ENCODE measurements at places on chromosomes 3 and 15.

- DNase-seq, result no peak
These were observed 201.4 kb downstream of the SSR3 start for GRCh38 chr3:156353563-156353962.

DNA sequence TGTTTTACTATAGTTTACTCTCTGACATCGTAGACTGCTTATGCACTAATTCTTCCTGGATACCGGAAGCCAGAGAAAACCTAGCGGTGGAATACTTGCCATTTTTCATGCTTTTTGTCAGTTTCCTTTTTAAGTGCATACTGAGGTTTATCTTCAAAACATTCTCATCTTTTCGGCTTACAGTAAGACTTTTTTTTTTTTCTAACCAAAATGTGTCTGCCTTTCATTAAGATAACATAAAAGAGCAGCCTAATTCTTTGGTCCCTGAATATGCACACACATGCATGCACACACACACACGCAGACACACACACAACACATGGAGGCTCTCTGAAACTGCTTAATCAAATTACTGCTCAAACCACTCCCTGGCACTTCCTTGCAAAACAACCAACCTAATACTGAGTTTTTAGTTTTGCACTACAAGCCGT is 1.3 kb downstream of the ZNF445 start:
- DNase-seq, result no peak

- no peak for DNase-seq
These were observed 16.3 kb downstream of the SLC9A9 start for GRCh38 chr3:143831994-143832393.

- no peak for DNase-seq
These were observed 36.7 kb upstream of the SLC7A14 start for GRCh38 chr3:170622369-170623159.

DNA sequence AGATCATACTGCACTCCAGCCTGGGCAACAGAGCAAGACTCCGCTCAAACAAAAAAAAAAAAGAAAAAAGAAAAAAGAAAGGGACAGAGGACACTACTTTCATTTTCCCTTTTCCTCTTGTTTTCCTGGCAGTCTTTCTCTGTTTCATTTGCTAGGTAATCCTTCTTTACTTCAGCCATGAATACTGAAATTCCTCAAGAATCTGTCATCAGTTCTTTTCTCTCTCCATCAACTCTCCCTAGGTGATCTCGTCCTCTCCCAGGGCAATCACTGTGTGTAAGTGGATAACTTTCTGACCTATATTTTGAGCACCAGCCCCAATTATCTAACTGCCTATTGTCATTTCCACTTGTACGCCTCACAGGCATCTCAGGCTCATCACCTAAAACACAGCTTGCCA is 51.5 kb downstream of the TTC23 start:
- DNase-seq, result no peak

DNA sequence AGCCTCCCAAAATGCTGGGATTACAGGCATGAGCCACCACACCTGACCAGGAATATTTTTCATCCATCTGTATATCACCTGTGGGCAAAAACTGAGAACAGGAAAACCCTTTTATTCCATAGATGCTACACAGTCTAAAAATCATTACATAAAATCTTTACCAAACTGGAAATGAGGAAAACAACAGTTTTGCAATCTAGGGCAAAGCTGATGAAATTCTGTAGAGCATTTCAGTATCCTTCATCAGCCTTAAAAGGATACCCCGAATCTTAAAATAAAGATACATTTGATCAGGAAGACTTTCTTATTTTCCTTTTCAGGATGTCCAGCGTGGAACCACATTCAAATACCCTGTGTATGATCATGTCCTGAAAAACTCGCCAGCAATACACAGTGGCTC is 7.1 kb downstream of the SIAH2 start:
- no peak for DNase-seq

GRCh38 chr3:185207481-185207880 is 46.4 kb downstream of the EHHADH start:
- no peak for DNase-seq

- DNase-seq, result no peak
These were observed 12.1 kb downstream of the B4GALT4 start for GRCh38 chr3:119228373-119229145.

DNA sequence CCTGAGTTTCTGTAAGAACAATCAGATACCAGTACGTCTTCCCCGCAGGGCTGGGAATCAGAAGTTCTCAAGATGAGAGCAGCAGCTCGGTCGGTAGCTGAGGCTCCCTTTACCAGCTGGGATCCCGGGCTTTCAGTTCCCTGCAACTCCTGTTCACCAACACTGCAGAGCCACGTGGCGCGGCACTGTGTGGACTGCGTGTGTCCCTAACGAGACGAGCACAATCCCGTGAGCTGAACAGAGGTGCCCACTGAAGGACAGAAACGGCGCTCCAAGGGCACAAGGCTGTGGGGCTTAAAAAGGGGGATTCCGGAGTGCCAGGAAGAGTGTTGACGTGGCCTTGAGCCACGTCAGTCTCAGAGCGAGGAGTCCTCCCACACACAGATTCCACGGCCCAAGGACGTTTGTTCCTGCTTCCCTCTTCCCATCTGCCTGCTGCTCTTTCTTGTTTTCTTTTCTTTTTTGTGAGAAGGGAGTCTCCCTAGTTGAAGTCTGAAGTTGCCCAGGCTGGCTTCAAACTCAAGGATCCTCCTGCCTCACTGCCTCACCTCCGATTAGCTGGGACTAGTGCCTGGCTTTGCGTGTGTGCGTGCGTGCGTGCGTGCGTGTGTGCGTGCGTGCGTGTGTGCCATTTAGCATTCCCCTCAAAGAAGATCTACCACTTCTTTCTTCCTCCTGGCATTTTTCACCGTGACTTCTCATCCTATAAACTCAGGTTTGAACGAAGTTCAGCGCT is 37.1 kb upstream of the RPL35A start:
- no peak for DNase-seq

DNA sequence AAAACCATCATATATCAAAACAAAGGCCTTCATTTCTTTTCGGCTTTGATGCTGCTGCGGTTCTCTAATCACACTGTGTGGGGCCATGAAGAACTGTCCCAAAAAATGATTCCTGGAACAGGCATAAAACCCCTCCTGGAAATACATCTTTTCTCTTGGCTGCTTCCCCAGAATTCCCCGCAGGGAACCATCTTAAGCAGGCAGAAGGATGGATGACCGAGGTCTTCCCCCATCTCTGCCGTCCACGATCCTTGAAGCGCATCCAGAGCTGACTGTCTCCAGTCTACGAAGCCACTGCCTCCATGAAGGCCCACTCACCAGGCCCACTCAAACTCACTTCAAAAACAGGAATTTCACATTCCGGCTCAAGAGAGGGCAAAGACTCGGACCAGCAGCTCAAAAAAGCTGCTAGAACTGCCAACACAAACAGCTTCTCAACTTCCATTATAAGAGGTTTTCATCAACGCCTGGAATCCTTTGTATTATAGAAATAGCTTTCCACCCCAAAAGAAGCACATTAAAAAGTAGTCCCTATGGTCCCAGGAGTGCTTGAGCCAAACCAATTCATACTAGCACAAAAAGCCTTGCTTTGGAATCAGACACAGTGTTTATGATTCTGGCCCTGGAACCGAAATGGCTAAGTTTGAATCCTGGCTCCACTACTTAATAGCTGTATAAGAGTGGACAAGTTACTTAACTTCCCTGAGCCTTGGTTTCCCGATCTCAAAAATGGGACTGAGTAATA is 487.5 kb upstream of the WNT5A start:
- no peak for DNase-seq

GRCh38 chr3:133937756-133938601 is 42.3 kb upstream of the RAB6B start:
- no peak for DNase-seq

DNA sequence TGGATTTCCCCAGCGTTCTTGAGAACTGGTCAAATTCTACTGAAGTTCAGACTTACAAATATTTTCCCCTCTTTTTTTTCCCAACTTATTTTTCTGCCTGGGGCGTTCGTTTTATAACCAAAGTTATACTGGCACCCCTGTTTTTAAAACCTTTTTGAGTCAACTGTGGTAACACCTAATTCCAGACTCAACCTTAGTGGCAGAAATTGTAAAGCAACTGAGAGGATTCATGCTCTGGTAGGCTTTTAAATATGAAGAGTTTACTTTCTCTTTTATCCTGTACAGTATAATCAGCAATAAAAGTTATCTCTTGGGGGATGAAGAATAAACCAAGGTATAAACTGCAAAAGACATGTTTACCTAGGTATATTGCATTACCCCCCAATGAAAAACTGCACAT is 2.3 kb downstream of the IL5RA start:
- no peak for DNase-seq

DNA sequence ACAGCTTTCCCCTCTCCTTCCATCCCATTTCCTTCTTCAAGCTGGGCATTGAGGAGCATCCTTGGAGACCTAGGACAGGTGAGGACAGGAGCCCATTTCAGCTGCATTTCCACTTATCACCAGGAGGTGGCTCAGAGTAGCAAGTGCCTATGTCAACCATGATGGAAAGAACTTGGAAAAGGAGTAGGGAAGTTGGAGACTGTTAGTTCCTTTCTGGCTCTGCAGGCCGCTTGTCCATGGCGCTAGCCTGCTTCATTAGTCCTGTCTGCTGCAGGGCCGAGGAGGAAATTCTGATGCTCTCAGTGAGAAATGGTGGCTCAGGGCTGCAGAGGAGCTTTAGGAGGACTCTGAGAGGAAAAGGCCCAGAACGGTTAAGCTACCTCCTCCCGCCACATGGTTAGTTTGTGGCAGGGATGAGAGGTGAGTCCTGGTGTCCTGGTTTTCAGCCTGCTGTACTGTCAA is 7.0 kb upstream of the CD276 start:
- DNase-seq, result no peak

DNA sequence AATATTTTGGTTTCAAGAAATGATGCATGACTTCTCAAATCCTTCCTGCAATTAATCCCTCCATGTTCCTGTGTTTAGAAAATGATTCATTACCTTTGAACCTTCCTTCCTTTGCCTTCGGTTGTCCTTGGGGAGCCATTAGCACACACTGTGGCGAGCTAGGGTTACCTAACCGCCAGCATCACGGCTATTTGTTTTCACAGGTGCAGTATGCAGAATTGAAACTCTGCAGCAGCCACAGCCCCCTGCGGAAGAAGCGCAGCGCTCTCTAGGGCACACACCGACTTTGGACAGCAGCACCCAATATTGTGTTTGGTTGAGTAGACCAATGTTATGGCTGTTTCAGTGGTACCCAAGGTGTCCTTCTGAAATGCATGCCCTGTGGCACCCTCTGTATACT is 247.4 kb downstream of the MCTP2 start:
- DNase-seq, result no peak

GRCh38 chr15:91609966-91610365 is 243.5 kb upstream of the SLCO3A1 start:
- DNase-seq, result no peak

DNA sequence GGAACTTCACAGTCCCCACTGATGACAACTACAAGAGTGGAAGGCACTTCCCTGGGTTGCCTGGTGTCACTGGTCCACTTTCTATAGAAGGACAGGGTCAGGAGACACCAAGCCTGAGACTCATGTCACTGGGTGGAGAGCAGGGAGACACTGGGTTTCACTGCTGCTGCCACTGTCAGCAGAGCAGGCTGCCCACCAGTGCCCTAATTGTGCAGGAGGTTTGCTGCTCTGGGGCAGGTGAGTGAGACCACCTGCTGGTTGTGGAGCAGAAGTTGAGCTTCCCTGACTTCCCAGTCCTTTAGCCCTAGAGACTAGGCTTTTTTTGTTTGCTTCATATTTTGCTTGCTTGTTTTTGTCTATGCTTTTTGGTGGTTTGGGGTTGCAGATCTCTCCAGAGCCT is 528.4 kb upstream of the RGMA start:
- DNase-seq, result no peak

GRCh38 chr3:157130467-157131251 is 29.3 kb downstream of the CCNL1 start:
- no peak for DNase-seq

GRCh38 chr3:9422712-9423424 is 25.5 kb downstream of the SETD5 start:
- DNase-seq, result peak; percentile 64

- DNase-seq, result no peak
These were observed 43.1 kb upstream of the TRPC1 start for GRCh38 chr3:142680710-142681109.

DNA sequence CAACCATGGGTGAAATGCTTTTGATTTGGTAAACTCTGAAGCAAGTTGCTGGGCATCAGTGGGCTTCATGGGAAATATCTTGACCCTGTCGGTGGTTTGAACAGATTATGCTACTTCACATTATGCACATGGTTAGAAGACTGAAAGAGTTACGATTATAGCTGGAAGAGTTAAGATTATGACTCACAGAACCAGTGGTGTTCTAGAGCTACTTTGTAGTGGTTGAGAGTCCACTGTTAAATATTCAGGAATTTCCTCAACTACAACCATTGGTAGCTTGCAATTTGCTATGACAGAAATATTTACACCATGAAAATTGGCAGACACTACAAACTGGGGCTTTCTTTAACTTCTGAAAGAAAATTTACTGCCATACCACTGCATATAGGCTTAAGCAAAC is 99.3 kb downstream of the GADL1 start:
- no peak for DNase-seq

DNA sequence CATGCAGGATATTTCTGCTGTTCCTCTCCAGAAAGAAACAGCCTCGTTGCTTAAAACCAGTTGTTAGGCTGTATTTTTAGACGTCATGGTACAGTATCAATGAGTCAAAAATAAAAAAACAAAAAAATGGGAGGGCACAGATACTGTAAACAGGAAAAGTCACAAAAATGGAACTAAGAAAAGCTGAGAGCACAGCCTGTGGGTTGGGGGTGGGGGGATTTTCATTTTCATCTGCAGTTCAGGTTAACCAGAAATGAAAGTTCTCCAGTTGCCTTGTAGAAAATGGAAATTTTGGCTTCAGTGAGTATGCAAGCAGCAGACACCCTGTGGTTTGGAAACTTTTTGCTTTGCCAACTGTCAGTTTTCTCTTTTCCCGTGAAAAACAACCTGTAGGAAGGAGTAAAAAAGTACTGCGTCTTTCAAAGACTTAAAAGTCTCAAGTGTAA is 59.0 kb downstream of the FRMD4B start:
- no peak for DNase-seq

DNA sequence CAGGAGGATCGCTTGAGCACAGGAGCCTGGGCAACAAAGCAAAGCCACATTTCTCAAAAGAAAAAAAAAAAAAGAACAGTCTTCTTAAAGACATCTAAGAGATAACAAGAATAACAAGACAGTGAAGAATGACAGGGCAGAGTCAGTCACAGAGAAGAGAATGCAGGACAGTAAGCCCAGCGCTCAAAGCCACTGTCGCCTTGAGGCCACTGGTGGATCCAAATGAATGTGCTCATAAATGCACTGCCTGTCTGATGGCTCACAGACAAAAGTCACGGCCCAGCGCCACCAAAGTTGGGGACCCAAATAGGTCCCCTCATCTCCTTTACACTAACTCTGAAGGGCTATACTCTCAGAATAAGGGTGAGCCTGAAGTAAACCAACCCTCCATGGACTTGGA is 52.3 kb downstream of the FAM174B start:
- no peak for DNase-seq

DNA sequence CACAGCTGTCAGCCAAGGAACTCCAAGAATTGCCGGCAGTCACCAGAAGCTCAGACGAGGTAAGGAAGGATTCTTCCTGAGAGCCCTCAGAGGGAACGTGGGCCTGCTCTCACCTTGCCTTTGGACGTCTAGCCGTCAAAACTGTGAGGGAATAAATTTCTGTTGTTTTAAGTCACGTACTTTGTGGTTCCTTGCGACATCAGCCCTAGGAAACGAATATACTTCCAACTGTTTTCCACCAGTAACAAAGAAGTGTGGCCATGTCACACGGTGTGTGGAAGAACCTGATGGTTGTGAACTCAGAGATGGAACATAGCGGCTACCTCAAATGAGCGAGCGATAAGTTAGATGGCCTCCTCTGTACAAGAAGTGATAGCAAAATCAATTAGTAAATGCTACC is 41.0 kb upstream of the B3GNT5 start:
- no peak for DNase-seq

All from SW 1271 (cell line).